ENCODE measurements at places on chromosomes 5 and 9. TPM values are rescaled to one million over a fixed set of nuclear protein-coding genes. Genes with fewer than 3 reads are reported as not detected.

Gene NRARP
- total RNA-seq: 10.1 TPM

Gene OLFML2A
- total RNA-seq: 33.7 TPM

Gene TRMO
- total RNA-seq: 14.9 TPM

Gene CDH6
- 89.1 TPM for total RNA-seq

Gene PHYHD1
- total RNA-seq: 41.6 TPM

Gene TAS2R1
- not detected for total RNA-seq
